ENCODE measurements at places on chromosomes 4 and X. TPM values are rescaled to one million over a fixed set of nuclear protein-coding genes. Genes with fewer than 3 reads are reported as not detected.

GAGE13 gene
- total RNA-seq: not detected

DMRTC1 gene
- not detected for total RNA-seq

ZBED1 gene
- total RNA-seq: 41.0 TPM

NCAPG gene
- not detected for total RNA-seq

GPC4 gene
- total RNA-seq: 18.5 TPM

GRCh38 chrX:45598861-45599260 lies 398.2 kb upstream of the DIPK2B start:
- no peak for DNase-seq

- DNase-seq: no peak
Observed at GRCh38 chr4:71520850-71521249, 182.0 kb downstream of the SLC4A4 start.

DNA sequence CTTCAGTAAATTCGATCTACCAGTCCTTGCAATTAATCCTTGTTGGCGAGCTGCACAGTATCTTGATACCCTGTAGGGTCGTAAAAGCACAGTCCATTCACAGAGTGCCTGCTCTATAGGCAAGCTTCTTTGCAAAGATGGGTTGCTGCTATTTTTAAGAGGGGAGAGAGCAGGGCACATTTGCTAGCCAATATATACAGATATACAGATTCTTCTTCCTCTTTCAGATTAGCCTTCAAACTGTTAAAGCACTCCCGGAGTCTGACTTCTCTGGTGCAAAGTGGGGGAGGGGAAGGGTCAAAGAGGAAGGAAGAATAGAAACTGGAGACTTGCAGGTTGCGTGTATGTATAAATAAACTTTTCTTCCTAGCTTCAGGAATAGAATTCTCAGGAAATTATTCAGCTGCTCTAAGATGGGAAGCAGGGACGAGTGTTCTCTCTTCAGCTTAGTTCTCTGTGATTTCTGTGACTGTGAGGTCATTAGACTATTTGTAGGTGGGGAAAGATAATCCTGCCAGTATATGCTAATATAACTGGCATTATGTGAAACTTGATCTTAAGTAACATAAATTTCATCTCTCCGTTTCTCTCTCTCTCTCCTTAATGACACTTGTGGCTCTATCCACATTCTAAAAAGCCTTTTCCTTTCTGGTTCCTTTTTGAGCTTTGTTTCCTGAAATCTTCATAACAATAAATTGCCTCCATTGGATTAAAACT lies at the start of gene CYSLTR1:
Gene CYSLTR1, minus strand, starts transcription at position 242 of the 717 bp plus-strand sequence. CDS start 53,865 bp downstream, outside the sequence.
- DNase-seq: no peak

DNA sequence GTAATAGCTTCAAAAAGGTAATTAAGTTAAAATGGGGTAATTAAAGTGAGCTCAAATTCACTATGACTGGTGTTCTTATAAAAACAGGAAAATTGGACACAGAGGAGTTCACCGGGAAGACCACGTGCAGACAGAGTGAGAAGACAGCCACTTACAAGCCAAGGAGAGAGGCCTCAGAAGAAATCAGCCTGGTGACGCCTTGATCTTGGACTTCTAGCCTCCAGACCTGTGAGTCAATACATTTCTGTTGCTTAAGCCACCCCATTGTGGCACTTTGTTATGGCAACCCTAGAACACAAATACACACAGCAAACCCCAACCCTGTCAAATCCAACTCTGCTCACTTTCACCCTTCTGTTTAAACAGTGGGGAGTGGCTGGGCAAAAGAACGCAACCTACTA lies 4.1 kb upstream of the CD38 start:
- no peak for DNase-seq

DNA sequence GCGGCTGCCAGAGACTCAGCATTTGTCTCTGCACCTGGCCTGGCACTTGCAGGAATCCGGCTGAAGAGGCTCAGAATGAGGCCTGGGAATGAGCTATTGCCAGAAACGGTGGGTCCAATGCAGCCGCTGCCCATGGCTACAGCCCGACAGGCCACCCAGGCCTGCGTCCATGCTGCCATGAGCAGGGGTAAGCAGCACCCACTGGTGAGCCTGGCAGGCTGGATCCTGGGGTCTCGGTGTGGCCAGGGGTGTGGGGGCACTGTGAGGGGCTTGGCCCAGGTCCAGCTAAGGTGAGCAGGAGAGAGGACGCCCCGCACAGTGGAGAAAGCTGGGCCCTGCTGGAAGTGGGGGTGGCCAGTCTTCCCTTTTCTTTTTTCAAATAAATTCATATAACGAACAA lies 60.3 kb upstream of the MXD4 start:
- DNase-seq: no peak

GRCh38 chr4:87316961-87317360 lies 5.7 kb downstream of the HSD17B13 start:
- DNase-seq: no peak

GRCh38 chr4:171676555-171677215 lies 136.5 kb upstream of the GALNTL6 start:
- DNase-seq: no peak

Measured in upper lobe of left lung (tissue), 6 donors.